Smooth muscle cell of the umbilical artery (primary cell): ENCODE measurements at places on chromosomes 3 and 15. TPM values are rescaled to one million over a fixed set of nuclear protein-coding genes. Genes with fewer than 3 reads are reported as not detected.

Gene IDH3A
- total RNA-seq = 33.6 and 54.9 TPM in 2 replicates

Gene SERINC4
- not detected in 2 replicates for total RNA-seq

Gene PXYLP1
- 5.9 and 10.2 TPM in 2 replicates for total RNA-seq

Gene LDHAL6B
- total RNA-seq = not detected in 2 replicates

Gene OXTR
- 3.9 and 31.7 TPM in 2 replicates for total RNA-seq

Gene UCN2
- total RNA-seq = 2.1 and 2.3 TPM in 2 replicates

Gene REC114
- total RNA-seq = not detected in 2 replicates

Gene HYAL1
- total RNA-seq = 0.30 and 0.42 TPM in 2 replicates
